ENCODE measurements at places on chromosomes 2 and 18. TPM values are rescaled to one million over a fixed set of nuclear protein-coding genes. Genes with fewer than 3 reads are reported as not detected.

LINC00305 gene
- total RNA-seq: not detected

ACVR1C gene
- total RNA-seq: 0.13 TPM

VIL1 gene
- total RNA-seq: under 0.01 TPM

TANC1 gene
- 31.6 TPM for total RNA-seq

CCDC178 gene
- not detected for total RNA-seq

CAPG gene
- total RNA-seq: 288 TPM

GPR35 gene
- 0.65 TPM for total RNA-seq

MPHOSPH10 gene
- 20.9 TPM for total RNA-seq

TUBB8B gene
- total RNA-seq: not detected

GNAL gene
- 7.1 TPM for total RNA-seq

IKZF2 gene
- 6.8 TPM for total RNA-seq

ARHGEF33 gene
- 1.2 TPM for total RNA-seq

REG3G gene
- not detected for total RNA-seq

AFTPH gene
- total RNA-seq: 41.6 TPM

KIF5C gene
- 0.65 TPM for total RNA-seq

ALLC gene
- total RNA-seq: not detected

KIF1A gene
- under 0.01 TPM for total RNA-seq

STK11IP gene
- total RNA-seq: 12.1 TPM

CCBE1 gene
- 49.1 TPM for total RNA-seq

TRIP12 gene
- total RNA-seq: 258 TPM

PKP4 gene
- 30.6 TPM for total RNA-seq

XDH gene
- 0.43 TPM for total RNA-seq

MC5R gene
- not detected for total RNA-seq

HOXD8 gene
- 10.2 TPM for total RNA-seq

FBXO11 gene
- total RNA-seq: 53.8 TPM

SEH1L gene
- 40.9 TPM for total RNA-seq

DSG4 gene
- not detected for total RNA-seq

SOCS6 gene
- total RNA-seq: 23.5 TPM

SLC5A7 gene
- not detected for total RNA-seq

SLC30A3 gene
- not detected for total RNA-seq

SH3RF3 gene
- total RNA-seq: 10.8 TPM

PTCD3 gene
- 78.0 TPM for total RNA-seq

MAP3K19 gene
- not detected for total RNA-seq

TDRD15 gene
- under 0.01 TPM for total RNA-seq

B3GNT2 gene
- total RNA-seq: 15.4 TPM

CD8B2 gene
- total RNA-seq: 0.13 TPM

CRACDL gene
- under 0.01 TPM for total RNA-seq

ZNF407 gene
- total RNA-seq: 25.7 TPM

MOCOS gene
- total RNA-seq: 12.5 TPM

UGT1A7 gene
- not detected for total RNA-seq

UBE2F gene
- 57.9 TPM for total RNA-seq

ANKRD30B gene
- total RNA-seq: not detected

ZC3H6 gene
- total RNA-seq: 8.6 TPM

AGXT gene
- total RNA-seq: not detected
